Amniotic epithelial cell (primary cell): ENCODE measurements at places on chromosomes 11 and 22.

DNA sequence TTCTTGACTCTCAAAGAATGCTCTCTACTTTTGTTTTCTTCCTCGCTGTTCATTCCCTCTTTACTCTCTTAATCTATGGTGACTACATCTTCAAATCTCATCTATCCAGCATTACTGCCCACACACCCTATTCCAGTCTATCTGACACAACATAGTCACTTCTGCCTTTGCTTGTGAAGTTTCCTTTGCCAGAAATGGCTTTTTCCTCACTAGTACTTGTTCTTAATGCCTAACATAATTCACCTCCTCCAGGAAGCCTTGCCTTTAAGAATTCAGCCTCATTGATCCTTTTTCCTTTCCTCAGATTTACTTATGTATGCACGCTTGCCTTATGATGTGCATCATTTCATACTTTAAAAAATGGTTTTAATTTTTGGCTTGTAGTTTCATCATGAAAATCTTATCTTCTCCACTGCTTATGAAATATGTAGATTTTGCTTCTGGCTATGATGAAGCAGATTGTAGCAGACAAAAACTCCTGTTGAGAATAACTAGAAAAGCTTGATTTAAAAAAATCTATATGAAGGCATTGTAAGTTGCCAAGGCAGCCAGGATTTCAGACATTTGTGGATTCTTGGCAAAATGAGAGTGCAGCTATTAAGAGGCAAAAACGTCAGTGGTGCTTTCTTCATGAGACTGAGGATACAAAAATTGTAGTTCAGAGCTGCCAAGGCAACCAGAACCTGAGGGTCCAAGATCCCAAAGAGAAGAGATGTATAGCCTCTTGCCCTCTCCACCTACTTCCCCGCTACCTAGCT lies 31.8 kb downstream of the RNF169 start:
- DNase-seq, result peak; percentile 16

GRCh38 chr22:22721681-22722354 lies 77.4 kb downstream of the GGTLC2 start:
- DNase-seq, result peak; percentile 90

- DNase-seq, result peak; percentile 31
Observed at GRCh38 chr22:44325718-44326490, 13.2 kb upstream of the SHISAL1 start.

DNA sequence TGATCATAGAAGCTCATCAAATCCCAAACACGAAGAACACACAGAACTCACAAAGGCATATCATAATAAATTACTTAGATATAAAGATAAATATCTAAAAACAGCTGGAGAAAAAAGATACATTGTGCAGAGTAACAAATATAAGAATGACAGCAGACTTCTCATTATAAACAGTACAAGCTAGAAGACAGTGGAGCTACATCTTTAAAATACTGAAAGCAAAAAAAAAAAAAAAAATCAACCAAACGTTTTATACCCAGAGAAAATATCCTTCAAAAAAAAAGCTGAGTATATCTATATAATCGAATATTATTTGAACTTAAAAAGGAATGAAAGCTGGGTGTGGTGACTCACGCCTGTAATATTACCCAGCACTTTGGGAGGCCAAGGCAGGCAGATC lies 90.0 kb downstream of the SBF2 start:
- peak; percentile 19 for DNase-seq
